ENCODE measurements at places on chromosomes 3 and 15. TPM values are rescaled to one million over a fixed set of nuclear protein-coding genes. Genes with fewer than 3 reads are reported as not detected.

The CDHR4 gene
- not detected for polyA plus RNA-seq

The ST3GAL6 gene
- 3.7 TPM for polyA plus RNA-seq

The HCLS1 gene
- polyA plus RNA-seq, result 0.28 TPM

The TEX9 gene
- 20.7 TPM for polyA plus RNA-seq

The DUOXA2 gene
- polyA plus RNA-seq, result not detected

The ARGFX gene
- polyA plus RNA-seq, result not detected

The CKMT1A gene
- 14.0 TPM for polyA plus RNA-seq

The STX19 gene
- not detected for polyA plus RNA-seq

The NEDD4 gene
- polyA plus RNA-seq, result 1.8 TPM
